ENCODE measurements at places on chromosomes 5 and 9. TPM values are rescaled to one million over a fixed set of nuclear protein-coding genes. Genes with fewer than 3 reads are reported as not detected.
A peak's percentile ranks its signal among the peaks of the same experiment; 100 is the strongest.

Gene FGF1
- total RNA-seq = not detected

Gene GARIN3
- 3.8 TPM for total RNA-seq

Gene PPP2R2B
- total RNA-seq = not detected

Gene CCL19
- not detected for total RNA-seq

Gene IL31RA
- 0.31 TPM for total RNA-seq

Gene NUTM2F
- total RNA-seq = not detected

Gene C8G
- total RNA-seq = not detected

Gene DOCK8
- 114 TPM for total RNA-seq

Gene NXNL2
- total RNA-seq = not detected

Gene NR5A1
- total RNA-seq = not detected

Gene CEP120
- 39.5 TPM for total RNA-seq

Gene OR2V2
- total RNA-seq = not detected

Gene IFNB1
- 0.57 TPM for total RNA-seq

Gene FBLL1
- 0.21 TPM for total RNA-seq

Gene NIM1K
- 0.54 TPM for total RNA-seq

Gene ECM2
- not detected for total RNA-seq

Gene NME5
- total RNA-seq = not detected

Gene TAF11L5
- not detected for total RNA-seq

Gene TDRD7
- total RNA-seq = 6.9 TPM

- no peaks in the 10 kb centered on the region for H3K27me3 ChIP-seq
- peaks cover 23% of the 10 kb centered on the region for H3K4me1 ChIP-seq
- no peak for DNase-seq
- H3K36me3 ChIP-seq = no peaks in the 10 kb centered on the region
- no peak overlapping the region for H3K27ac ChIP-seq
Observed at GRCh38 chr5:82351754-82352145, 73.6 kb upstream of the RPS23 start.

DNA sequence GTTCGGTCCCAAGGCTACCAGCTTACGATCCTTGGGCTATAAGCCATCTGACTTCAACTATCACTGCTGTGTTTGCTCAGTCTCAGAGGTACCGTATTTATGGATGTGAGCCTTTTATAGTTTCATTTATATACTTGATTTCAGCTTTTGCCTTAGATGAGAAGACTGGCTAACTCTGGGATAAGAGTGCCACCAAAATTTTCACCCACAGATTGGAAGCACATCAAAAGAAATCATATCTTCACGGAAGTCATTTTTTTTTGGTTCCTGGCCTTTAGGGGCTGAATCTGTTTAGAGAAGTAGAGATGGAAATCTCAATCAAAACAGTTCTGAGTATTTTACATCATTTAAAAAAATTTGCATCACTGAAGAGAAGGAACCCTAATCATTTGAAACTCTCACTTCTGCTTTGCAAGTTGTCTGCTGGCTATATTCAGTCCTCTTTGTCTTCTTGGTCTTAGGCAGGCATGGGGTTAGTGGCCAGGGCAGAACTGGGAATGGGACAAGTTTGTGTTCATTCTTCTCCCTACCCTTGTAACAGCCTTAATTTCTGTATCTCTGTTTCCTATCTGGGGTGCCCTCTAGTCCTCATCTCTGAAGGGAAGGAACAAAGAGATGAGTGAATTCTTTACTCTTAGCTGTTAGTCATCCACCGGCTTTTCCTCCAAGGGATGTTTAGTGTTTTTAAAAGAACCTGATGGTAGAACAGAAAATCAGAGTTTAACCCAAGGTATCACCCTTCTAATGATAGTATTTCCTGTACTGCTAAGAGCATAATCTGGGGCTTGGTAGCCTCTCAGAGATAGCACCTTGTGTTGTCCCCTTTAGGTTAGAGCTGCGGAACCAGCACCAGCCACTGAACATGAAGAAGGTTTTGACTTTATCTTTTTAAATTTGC is 14.1 kb upstream of the TNFAIP8 start:
- peaks cover 94% of the 10 kb centered on the region for H3K4me1 ChIP-seq
- peak overlapping the region; percentile 96 for H3K27ac ChIP-seq
- DNase-seq = no peak
- H3K4me3 ChIP-seq = peak overlapping the region; percentile 69

DNA sequence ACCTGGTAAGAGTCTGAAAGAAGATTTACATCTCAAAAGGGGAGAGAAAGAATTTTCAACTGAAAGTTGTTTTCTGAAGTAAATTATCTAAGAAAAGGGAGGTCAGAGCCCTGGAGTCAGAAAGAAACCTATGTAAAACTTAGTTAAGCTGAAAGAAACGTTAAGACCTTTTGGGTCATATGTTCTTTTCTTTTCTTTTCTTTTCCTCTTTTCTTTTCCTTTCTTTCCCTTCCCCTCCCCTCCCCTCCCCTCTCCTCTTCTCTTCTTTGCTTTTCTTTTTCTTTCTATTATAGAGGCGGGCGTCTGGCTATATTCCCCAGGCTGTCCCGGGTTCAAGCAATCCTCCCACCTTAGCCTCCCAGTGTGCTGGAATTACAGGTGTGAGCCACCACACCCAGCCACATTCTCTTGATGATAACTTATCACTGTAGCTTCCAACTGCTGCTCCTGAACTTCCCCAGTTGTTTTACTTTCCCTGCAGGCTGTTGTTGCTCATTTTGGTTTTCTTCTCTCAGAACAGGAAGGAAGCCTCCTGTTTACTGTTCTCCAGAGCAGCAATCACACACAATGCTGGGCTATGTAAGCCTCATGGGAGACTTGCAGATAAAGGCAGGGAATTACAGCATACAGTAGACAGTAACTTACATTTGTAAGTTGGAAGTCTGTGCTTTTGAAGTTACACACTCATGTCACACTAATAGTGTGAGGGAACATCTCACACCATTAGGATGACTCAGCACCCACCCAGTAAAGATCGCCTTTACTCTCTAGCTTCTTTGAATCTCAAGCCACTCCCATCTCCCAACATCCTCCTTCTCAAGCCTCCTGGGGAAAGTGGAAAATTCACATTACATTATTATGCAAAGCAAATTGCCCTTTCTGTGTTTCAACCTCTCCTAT is 2216.6 kb upstream of the WWC1 start:
- H3K4me3 ChIP-seq = no peak overlapping the region
- H3K4me1 ChIP-seq = no peaks in the 10 kb centered on the region
- no peaks in the 10 kb centered on the region for H3K36me3 ChIP-seq
- no peaks in the 10 kb centered on the region for H3K27me3 ChIP-seq

DNA sequence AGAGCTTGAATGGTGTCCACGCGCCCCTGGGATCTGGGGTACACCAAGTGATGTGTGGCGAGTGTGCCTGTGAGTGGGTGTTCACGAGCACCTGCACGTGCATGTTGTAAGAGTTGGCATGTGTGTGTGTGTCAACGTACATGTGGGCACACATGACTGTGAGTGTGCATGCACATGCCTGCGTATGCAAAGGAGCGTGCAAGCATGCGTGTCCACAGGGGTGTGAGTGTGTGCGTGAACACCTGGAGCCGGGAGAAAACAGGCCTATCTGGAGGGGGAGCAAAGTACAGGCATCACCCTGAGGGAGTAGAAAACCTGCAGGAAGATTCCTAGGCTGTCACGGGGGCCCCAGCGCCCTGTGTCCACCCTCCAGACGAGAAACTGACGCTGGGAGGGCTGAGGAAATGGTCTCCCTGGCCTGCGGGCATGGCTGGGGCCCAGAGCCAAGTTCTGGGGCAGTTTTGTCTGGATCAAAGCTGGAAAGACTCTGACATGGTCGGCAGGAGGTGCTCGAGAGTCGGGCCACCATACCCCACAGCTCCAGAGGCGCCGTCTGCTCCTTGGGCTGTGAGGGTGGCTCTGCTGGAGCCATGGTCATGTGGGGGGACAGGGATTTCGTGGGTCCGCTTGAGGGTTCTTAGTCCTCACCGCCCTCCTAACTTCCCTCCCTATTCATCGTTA is 31.8 kb downstream of the PTGES start:
- H3K36me3 ChIP-seq = no peaks in the 10 kb centered on the region
- peaks cover 2% of the 10 kb centered on the region for H3K27me3 ChIP-seq
- no peak overlapping the region for H3K4me3 ChIP-seq
- no peak for DNase-seq

GRCh38 chr5:181221792-181222629 is 1.1 kb upstream of the TRIM41 start:
- peak overlapping the region; percentile 96 for H3K4me3 ChIP-seq
- peak overlapping the region; percentile 100 for H3K27ac ChIP-seq

- H3K4me1 ChIP-seq = peaks cover 62% of the 10 kb centered on the region
- no peak overlapping the region for H3K4me3 ChIP-seq
- no peaks in the 10 kb centered on the region for H3K27me3 ChIP-seq
Observed at GRCh38 chr5:171397599-171397998, 9.9 kb downstream of the NPM1 start.

- DNase-seq = no peak
- peaks cover 25% of the 10 kb centered on the region for H3K4me1 ChIP-seq
- H3K4me3 ChIP-seq = no peak overlapping the region
- H3K36me3 ChIP-seq = no peaks in the 10 kb centered on the region
- no peak overlapping the region for H3K27ac ChIP-seq
- H3K27me3 ChIP-seq = no peaks in the 10 kb centered on the region
Observed at GRCh38 chr9:95188459-95188858, 129.1 kb downstream of the FANCC start.

DNA sequence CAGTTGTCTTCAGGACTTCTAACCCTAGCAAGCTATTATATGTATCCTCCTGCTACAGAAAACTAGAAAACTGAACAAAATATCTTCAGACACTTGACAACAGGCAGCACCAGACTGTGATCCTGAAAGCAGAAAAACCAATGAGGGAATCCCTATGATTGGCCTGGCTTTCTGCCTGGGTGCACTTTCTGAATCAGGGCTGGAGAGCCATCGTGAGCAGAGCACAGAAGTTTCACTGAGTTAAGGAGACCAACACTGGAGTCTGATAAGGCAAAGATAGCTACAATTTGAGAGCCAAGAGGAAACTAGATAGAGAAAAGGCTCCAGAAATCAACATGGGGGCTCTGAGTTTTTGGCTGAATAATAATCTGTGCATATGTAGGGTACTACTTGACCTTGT is 106.5 kb downstream of the FANCC start:
- H3K27me3 ChIP-seq = no peaks in the 10 kb centered on the region
- no peaks in the 10 kb centered on the region for H3K36me3 ChIP-seq
- peaks cover 10% of the 10 kb centered on the region for H3K4me1 ChIP-seq
- H3K4me3 ChIP-seq = no peak overlapping the region
- H3K27ac ChIP-seq = no peak overlapping the region
- no peak for DNase-seq

DNA sequence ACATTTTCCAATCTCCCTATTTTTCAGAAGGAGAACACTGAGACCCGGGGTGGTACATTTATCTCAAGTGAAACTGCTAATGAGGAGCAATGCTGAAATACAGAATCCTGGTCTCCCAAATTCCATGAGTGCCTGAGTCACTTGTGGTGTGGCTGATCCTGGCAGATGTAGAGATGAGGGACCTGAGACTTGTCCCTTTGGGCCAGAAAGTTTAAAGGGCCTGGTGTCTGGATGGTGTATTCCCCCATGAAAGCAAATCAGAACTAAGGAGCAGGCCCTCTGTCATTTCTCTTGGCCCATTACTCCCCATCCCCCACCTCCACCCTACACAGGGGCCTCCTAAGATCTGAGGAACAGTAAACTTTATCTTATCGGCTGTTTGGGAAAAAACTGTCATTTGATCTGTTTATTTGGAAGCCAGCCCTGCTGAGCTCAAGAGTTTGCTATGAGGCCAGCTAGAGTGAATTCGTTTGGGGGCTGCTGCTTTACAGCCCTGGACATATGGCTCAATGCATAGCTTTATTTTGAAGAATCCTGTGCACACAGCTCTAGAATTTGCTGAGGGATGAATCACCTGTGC is 140.3 kb downstream of the LHFPL2 start:
- H3K27me3 ChIP-seq = peaks cover 65% of the 10 kb centered on the region
- H3K27ac ChIP-seq = no peak overlapping the region
- no peak overlapping the region for H3K4me3 ChIP-seq
- no peak for DNase-seq
- no peaks in the 10 kb centered on the region for H3K36me3 ChIP-seq
- H3K4me1 ChIP-seq = peaks cover 5% of the 10 kb centered on the region

- peaks cover 18% of the 10 kb centered on the region for H3K4me1 ChIP-seq
- no peak overlapping the region for H3K4me3 ChIP-seq
- H3K27me3 ChIP-seq = no peaks in the 10 kb centered on the region
Observed at GRCh38 chr5:133328800-133329199, 277.0 kb downstream of the HSPA4 start.

DNA sequence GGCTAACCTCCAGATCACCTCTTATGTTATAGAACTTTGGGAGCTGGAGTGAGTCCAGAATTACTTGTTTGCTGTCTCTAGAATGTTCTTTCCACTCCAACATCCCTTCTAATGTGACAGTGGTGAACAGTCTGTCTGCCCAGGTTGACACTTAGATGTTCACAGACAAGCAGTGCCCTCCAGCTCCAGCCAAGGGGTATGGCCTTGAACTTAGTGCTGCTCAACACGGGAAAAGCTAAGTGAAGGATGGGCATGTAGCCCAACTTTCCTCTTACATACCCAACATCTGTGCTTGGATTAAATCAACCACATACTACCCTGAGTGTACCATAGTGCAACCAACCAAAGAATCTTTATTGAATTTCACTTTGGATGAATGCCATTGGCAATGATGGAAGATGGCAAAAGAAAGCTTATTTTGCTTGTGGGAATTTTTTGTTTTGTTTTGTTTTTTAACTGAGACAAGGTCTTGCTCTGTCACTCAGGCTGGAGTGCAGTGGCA is 201.2 kb downstream of the NXNL2 start:
- H3K27ac ChIP-seq = no peak overlapping the region
- H3K4me3 ChIP-seq = no peak overlapping the region
- H3K36me3 ChIP-seq = no peaks in the 10 kb centered on the region
- H3K4me1 ChIP-seq = no peaks in the 10 kb centered on the region
- H3K27me3 ChIP-seq = peaks cover 3% of the 10 kb centered on the region

DNA sequence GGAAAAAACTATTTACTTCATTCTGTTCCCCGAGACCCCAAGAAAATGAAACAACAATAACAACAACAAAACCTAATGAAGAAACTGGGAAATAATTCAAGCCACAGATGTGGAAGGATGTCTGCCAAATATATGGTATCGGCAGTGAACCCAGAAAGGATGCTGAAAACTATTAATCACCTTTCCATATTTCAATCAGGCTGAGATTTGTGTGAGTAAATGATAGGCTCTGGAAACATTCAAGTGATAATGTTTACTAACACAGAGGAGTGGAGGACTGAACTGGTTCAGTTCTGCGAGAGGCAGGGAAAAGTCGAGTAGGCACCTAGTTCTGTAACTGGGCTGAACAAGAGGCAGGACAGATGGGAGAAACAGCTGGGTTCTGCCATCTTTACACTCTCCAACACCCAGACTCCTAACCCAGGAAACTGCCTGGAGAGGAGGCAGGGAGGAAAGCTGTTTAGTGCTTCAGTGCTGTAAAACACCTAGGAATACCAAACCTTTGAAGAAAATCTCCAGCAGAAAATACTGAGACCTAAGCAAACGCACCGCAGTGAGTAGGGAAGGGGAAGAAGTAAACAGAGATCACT is 96.8 kb upstream of the GNA14 start:
- no peak overlapping the region for H3K4me3 ChIP-seq
- H3K27me3 ChIP-seq = no peaks in the 10 kb centered on the region
- no peak for DNase-seq
- H3K27ac ChIP-seq = no peak overlapping the region
- peaks cover 2% of the 10 kb centered on the region for H3K36me3 ChIP-seq

GRCh38 chr9:16705111-16705604 is 165.3 kb downstream of the BNC2 start:
- H3K27me3 ChIP-seq = no peaks in the 10 kb centered on the region
- H3K27ac ChIP-seq = no peak overlapping the region
- no peak for DNase-seq
